Cerebellum (tissue), 4 donors: ENCODE measurements at places on chromosomes 1 and 21. TPM values are rescaled to one million over a fixed set of nuclear protein-coding genes. Genes with fewer than 3 reads are reported as not detected.

DNA sequence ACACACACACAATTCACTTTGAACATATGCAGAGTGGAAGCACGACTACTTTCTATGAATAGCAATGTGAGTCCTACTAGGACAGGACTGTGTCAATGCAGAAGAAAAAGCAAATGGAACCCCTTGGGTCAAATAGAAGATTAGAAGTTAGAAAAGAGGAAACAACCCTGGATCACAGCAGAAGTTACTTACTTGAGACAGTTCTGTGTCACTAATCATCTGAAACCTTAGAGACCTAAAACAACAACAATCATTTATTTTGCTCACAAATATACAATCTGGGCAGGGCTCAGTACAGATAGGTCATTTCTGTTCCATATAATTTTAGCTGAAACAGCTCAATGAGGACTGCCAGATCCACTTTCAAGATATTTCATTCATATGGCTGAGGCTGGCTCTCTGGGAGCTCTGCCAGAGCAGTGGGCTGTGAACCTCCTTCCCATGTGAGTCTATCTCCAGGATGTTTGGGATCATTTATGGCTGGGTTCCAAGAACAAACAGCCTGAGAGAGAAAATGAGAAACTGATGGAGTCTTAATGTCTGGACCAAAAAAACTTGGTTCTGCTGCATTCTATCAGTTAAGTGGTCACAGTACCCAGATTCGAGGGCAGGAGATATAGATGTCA, 42.5 kb upstream of the IL10 start:
- no peak for DNase-seq

GRCh38 chr1:23083714-23084480, 64.6 kb downstream of the KDM1A start:
- no peak for DNase-seq

DNA sequence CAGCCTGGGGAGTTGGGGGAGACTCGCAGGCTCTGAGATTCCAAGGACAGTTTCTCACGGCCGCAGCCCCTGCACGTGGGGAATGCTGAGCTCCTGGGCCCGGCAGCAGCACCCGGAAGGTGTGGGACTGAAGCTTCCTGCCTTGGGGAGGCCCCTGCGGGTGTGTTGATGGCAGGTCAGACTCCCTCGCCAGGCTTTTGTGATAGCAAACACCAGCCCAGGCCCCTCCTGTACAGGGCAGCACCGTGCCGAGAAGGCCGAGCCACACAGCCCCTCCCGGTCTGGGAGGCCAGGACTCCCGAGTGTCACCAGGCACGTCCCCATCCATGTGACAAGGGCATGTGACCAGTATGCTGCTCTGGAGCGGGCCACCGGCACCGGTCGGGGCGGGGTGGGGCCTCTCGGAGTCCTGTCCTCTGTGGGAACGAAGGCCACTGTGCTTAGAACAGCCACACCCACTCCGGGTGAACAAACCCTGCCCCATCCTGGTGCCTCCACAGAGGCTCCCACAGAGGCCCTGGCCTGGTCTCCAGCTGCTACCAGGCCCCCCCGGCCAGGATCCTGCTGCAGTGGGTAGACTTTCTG, 31.1 kb upstream of the ARHGEF16 start:
- no peak for DNase-seq

GRCh38 chr1:111221633-111222291, 5.8 kb upstream of the CHI3L2 start:
- DNase-seq: no peak

GRCh38 chr1:211614615-211615014, 35.7 kb upstream of the SLC30A1 start:
- DNase-seq: no peak

GRCh38 chr1:183303901-183304300, 114.3 kb downstream of the NMNAT2 start:
- DNase-seq: no peak

DNA sequence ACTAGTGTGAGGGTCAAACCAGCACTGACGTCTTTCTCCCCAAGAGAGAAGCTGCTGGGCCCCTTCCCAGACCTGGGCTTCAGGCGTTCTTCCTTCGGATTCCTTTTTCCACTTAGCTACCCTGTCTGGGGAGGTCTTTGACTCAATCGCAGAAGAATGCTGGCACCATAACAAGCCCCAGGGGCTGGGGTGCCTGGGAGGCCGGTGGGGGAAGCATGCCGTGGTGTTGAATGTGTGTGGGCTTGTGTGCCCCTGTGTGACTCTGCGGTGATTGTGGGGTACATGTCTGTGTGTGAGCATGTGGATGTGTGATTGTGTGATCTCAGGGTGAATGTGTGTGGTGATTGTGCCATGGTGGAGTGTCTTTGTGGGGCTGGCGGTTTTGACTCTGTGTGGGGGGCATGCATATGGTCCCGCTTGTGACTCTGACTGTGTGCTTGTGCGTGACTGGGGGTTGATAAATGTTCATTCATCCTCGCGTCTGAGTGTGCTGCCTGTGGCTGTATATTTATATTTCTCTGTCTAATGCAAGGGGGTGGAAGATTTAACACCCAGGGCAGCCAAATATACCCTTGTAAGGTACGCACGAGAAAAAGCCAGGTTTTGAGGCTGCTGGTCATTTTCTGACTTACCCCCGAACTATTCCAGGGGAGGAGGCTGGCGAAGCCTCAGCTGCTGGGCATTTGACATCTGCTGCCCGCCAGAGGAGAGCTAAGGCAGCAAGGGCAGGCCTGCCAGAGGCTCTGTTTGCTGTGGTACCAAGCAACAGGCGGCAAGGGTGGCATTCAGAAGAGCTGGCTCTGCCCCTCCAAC, 1.1 kb upstream of the SYNC start:
- DNase-seq: no peak

- DNase-seq: no peak
Measured at GRCh38 chr1:183879494-183879893, 74.6 kb downstream of the RGL1 start.

GRCh38 chr1:187985897-187986654, 1157.3 kb downstream of the PLA2G4A start:
- no peak for DNase-seq

DNA sequence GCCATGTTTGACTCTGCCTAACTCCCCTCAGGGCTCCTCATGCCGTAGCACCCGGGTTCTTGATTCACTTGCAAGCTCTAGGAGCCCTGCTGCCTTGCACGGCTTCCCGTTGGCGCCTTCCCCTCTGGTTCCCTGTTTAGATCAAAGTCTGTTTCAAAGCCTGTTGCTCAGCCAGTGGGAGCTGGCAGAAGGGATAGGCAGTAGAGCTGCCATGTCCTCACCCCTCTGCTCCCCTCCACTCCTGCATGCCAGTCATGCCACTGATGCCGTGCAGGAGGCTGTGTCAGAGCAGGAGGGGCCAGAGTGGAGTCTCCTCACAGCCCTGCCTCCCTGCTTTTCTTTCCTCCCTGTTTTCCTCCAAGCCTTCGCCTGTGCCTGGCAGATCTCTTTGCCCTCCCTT, 26.5 kb downstream of the HMGCS2 start:
- DNase-seq: peak; percentile 10

DNA sequence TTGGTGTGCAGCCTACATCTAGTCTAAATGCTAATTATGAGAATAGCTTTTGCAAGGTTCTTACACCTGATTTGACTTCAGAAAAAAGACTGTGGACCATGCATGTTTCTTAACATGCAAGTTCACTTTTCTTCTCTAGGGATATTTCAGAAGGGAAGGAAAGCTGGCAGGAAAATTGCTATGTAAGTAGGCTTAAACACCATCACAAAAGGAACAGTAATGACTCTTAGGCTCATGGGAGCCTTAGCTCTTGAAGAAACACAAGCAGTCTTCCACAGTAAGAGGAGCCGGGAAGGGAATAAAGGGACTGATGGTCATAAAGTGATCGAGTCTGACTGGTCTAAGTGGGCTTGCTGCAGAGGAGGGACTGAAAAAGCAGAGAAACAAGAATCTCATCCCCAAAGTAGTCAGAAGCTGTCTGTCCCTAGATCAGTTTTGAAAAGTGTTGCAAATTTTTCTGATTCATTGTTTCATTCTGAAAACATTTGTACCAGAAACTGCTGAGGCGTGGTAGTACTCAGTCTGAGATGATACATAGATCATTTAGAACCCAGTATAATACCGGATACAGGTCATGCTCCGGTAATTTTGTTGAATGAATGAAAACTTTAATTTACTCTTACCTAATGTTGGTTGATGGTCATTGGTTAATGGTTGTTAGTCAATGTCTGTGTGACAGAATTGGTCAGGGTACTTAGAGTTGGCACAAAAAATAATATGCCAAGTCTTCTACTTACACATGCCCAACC, 40.9 kb downstream of the SMYD2 start:
- DNase-seq: no peak

DNA sequence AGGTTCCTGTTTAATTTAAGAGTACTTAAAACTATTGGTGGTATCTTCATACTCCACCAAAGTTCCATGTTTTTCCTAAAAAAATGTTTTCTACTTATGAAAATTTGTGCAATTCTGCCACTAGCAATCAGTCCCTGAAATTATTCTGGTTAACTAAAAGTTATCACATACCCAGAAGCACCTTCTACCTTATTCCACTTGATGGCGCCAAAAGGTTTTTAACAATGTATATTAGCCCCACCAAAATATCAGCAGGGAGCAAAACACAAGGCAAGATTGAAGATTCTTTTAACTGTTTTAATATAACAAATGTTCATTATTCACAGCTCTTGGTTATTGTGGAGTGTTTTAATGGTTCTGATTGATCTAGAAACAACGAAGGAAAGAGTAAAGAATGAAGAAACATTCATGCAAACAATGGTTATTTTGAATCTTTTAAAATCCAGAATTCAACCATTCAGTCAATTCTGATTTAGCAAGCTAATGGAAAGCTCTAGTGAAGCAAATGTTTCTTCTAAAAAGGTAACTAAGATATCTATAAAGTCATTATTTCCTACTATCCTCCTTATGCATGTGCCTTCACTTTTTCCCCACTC, 67.2 kb downstream of the TTLL7 start:
- peak; percentile 53 for DNase-seq

GRCh38 chr1:3276341-3276800, 178.1 kb upstream of the ARHGEF16 start:
- no peak for DNase-seq

GRCh38 chr1:32892368-32893197, 6.3 kb downstream of the HPCA start:
- peak; percentile 75 for DNase-seq

- DNase-seq: no peak
Measured at GRCh38 chr1:158112994-158113758, 67.5 kb upstream of the CD1D start.

- no peak for DNase-seq
Measured at GRCh38 chr1:55695552-55695951, 480.4 kb upstream of the USP24 start.

GRCh38 chr1:151934048-151934493, 24.8 kb upstream of the THEM4 start:
- DNase-seq: peak; percentile 10

DNA sequence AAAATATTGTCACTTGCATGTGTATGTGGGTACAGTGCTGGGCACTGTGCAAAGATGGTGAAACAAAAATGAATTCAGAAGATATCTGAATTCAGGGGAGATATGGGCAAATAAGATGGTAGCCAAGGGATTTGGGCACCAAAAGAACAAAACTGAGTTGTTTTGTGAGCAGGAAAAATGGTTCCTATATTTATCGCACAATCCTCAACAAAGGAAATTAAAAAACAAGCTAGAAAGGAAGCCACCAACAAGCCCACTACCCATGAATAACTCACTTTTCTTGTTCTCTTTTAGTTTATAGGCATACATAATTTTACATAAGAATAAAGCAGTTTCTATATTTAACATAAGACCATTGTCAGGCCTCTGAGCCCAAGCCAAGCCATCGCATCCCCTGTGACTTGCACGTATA, 40.7 kb upstream of the VASH2 start:
- no peak for DNase-seq

- no peak for DNase-seq
Measured at GRCh38 chr1:228136901-228137300, 3.2 kb upstream of the GUK1 start.

GRCh38 chr1:44862829-44863401, 19.9 kb upstream of the PTCH2 start:
- no peak for DNase-seq

GRCh38 chr1:114315631-114316030, 162.0 kb upstream of the SYT6 start:
- DNase-seq: no peak

GRCh38 chr1:81660286-81660685, 140.4 kb upstream of the ADGRL2 start:
- DNase-seq: no peak

DNA sequence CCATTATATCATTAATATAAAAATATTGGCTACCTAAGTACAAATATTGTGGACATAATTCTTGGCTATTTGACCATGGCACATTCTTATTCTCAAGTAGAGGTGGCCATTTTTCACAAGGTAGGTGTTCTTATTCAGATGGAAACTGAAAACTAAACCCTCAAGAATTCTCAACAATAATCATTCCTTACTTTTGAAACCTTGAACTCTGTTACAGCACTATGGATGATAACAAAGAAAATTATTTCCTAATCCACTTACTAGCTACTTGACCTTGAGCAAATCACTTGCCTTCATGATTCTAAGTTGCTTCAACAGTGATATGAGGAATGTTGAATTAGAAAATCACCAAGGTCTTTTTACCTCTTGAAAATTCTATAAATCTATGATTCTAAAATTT, 482.2 kb downstream of the PTPRC start:
- DNase-seq: no peak

DNA sequence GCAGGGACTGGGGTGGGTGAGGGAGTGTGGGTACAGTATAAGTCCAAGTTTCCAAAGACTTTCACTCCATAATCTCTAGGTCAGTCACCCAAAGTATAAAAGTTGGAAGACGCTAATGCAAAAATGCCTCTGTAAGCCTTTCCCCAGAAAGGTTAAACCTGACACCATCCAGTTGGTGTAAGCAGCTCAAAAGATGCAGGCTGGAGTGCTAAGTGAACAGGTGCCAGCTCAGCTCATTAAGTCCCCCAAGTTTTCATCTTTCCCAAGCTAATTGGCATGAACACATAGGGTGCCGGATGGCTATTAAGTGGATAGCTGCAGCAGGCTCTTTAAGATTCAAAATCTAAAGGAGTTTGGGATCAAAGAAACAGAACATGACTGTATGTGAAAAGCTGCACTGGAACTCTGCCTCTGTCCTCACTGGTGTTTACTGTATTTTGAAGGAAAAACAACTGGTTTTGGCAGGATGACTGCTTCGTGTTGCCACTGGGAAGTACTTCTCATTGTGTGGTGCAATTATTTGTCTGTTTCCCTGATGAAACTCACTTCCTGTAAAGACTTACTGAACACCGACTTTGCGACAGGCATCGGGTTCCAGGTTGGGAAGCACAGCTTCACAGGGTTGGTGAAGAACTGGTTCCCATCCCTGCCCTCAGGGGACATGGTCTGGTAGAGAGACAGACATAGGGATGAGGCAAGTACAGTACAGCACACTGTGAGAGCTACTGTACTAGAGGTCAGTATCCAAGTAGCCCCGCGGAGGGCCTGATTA, 152.7 kb downstream of the DAB1 start:
- DNase-seq: no peak

Gene SYCP1
- total RNA-seq: not detected

Gene CLCNKA
- not detected for total RNA-seq

Gene CLDN14
- total RNA-seq: not detected

Gene IFI44L
- total RNA-seq: 25.7 TPM

Gene C1orf210
- total RNA-seq: not detected

Gene ZC3H12A
- 0.64 TPM for total RNA-seq

Gene DENND2C
- 1.6 TPM for total RNA-seq

Gene SPRR4
- not detected for total RNA-seq
